ENCODE measurements at places on chromosomes 6 and 20.
A peak's percentile ranks its signal among the peaks of the same experiment; 100 is the strongest.

DNA sequence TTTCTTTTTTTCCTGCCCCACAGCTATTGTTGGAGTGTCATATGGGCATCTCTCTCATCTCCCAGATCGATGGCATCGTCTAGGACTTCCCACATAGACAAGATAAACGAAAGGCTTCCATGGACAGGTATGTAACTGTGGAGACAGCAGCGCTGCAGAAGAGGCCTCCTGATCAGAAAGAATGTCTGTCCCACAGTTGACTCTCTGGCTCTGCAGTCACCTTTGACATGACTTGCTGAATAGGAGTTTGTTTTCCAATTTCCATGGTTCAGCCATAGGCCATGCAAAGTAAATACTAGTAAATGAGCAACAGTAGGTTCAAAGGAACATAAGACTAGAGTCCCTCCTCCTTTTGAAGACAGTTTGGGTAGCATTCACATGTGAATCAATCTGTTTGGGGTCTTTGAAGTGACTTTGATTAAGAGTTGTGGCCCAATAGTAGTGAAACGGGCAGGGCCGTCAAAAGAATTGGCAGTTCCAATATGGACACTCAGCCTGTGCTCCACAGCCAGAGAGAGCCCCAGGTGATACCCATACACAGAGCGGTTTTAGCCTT, 134.7 kb upstream of the IFNGR1 start:
- no peak for DNase-seq

- DNase-seq = no peak
Measured at GRCh38 chr6:114063956-114064355, 93.0 kb upstream of the HDAC2 start.

- DNase-seq = peak; percentile 68
Measured at GRCh38 chr20:53738039-53738944, 144.7 kb upstream of the ZNF217 start.

- DNase-seq = no peak
Measured at GRCh38 chr20:32315891-32316290, 38.4 kb downstream of the KIF3B start.

- no peak for DNase-seq
Measured at GRCh38 chr20:25257756-25258475, 10.0 kb downstream of the PYGB start.

- DNase-seq = no peak
Measured at GRCh38 chr6:2038092-2038491, 207.3 kb downstream of the GMDS start.

DNA sequence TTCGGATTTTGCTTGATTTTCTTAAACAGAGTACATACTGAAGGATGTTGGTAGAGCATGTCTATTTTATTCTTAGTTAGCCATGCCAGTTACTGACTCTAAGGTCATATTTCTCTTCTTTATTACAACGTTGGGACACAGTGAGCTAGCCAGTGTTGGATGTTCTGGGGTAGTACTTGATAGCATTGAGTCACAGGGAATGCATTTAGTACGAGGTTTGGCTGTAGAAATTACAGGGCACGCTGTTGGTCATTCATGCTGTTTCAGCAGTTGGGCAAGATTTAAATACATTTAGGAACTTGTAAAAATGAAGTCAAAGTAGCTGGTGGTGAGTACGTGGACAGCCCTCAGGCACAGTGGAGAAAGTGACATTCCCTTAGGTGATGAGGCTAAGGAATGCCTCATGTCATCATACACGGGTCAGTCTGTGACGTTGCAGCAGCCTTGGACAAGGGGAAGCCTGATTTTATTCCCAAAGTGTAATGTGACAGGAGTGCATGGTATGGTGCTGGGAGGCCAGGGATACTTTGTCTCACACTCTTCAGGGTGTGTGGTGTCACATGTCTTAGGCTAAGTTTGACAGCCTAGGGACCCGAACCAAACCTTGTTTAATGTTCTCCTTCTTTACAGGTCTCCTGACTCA, 57.7 kb upstream of the SLC22A1 start:
- DNase-seq = no peak

DNA sequence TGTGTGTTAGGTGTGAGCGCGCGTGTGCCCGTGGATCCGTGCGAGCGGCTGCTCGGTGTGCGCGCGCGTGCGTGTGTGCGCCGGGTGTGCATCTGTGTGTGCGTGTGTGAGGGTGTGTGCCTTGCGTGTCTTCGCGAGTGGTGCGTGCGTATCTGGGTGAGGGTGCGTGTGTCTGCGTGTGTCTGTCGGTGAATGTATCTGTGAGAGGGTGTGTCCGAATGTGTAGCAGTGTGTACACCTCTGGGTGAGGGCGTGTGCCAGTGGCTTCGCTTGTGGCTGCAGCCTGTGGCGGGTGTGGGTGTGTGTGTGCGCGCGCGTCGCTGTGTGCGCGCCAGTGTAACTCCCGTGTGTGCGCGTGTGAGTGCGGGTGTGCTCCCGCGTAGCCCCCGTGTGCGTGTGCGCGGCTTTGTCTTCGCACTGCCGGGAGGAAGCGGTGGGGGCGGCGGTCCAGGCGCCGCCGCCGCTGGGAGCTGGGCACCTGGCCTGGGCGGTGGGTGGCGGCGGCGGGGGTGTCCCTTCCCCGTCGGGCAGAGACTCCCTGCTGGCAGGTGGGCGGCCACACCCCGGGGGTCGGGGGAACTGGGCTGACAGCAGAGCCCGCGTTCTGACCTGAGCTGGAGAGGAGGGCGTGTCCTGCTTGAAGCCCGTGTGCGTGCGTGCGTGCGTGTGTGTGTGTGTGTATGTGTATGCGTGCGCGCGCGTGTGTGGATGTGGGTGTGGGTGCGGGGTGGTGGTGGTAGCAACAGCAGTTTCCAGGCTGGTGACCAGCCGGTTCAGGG, 61.3 kb upstream of the EPB41L1 start:
- DNase-seq = peak; percentile 67

GRCh38 chr6:7727086-7727945, 1.4 kb downstream of the BMP6 start:
- DNase-seq = peak; percentile 34

- no peak for DNase-seq
Measured at GRCh38 chr6:4180652-4181255, 45.4 kb upstream of the ECI2 start.

GRCh38 chr20:40499391-40499790, 189.6 kb downstream of the MAFB start:
- DNase-seq = no peak

DNA sequence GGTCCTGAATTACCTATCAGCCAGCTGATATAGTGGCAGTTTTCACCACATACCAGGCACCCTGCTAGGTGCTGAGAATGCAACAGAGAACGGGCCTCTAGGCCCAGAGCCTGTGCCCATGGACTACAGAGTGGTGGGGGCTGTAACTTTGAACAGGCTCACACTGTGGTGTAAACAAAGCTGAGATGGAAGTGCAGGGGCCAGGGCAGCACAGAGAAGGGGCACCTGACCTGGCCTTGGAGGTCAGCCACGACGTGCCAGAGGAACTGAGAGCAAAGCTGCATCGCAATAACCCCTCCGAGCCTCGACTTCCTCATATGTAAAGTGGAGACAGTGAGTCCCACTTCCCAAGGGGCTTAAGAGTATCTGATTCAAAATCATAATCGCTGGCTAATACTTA, 105.8 kb downstream of the MAFB start:
- DNase-seq = peak; percentile 37

DNA sequence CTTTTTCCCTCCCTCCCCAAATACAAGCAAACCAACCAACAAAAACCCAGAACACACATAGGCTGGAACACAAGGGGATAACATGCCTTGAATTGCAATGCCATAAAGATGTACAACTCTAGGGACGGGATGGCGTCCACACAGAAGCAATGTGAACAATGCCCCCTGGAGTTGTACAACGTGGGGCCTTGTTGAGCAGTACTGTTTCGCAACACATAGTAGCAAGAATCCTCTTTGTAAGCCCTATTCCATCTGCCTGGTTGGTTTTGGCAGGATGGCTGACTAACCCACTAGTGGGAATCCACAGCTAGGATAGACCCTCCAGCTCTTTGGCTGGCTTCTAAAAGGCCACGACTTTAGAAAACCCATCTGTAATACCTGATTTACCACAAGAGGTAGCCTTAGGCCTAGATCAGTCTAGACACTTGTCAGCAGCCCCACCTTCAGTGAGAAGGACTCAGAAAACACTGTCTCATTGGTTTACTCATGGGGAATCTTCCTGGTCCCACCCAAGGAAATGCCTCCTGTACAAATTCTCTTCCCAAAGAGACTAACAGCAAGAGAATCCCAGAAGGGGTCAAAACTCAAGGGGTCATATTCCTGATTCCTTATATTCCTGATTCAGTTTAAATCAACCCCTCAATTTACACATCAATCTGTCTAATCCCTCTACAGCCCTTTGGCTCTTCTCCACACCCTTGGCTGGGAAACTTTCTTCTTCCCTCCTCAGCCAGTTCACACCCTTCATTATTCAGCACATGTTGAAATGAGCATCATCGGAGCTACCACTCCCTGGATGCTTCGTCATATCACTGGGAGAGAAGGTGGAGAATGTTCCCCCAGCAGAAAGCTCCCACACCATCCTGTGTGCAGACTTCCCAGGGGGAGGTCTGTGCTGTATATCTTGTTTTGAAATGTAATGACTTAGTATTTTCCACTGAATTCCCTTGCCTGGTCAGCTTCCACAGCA, 622.4 kb upstream of the FLRT3 start:
- DNase-seq = no peak

GRCh38 chr6:19121521-19121920, 715.6 kb upstream of the ID4 start:
- DNase-seq = no peak

DNA sequence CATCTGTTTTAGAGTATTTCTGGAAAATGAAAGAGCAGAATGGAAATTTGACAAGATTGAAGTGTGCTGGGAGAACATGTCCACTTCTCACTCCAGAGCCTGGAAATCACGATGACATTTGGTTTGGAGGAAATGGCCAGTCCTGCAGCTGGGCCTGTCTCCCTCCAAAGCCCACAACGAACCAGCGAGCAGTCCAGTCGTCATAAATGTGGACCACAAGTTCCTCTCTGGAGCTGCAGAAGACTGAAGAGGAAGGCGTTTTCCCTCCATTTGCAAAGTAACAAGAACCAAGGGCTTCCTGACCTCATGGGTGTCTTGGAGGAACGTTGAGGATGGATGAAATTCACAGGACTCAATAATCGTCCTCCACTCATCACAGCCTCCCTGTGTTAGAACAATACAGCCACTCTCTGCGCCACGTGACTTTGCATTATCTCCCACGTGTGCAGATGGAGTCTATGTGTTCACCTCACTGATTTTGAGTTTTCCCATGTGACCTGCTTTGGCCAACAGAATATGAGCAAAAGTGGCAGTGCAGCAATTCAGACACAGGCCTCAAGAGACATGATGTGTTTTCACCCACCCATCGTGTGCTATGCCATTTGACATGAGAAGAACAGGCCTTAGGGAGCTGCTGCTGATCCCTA, 9.1 kb upstream of the SPATS1 start:
- no peak for DNase-seq

DNA sequence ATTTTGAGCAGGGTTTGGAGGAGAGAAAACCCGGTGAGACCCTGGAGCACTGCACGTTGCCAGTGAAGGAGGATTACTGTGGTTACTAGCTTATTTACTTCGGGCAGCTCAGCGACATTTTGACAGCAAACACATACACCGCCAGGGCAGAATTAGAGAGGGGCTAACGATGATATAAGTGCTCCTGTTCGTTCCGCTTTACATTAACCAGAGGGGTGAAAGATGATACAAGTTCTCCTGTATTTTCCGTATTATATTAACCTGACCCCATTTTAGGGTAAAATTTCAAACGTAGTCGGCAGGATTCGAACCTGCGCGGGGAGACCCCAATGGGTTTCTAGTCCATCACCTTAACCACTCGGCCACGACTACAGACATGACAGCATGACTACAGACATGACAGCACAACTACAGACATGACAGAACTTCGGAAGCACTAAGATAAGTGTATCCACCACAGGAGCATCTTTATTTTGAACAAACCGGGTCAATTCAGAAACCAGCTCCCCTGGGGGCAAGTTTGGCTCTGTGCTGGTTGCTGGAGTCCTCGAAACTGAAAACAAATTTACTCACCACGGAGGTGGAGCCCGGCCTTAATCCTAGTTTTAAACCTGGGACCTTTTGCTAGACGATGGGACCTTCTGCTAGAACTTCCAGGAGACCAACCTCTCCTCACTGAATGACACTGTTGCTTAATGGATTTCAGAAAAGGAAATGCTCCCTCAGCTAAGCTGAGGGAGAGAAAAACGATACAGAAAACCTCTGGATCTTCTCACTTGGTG, 80.4 kb upstream of the ZNF184 start:
- no peak for DNase-seq

DNA sequence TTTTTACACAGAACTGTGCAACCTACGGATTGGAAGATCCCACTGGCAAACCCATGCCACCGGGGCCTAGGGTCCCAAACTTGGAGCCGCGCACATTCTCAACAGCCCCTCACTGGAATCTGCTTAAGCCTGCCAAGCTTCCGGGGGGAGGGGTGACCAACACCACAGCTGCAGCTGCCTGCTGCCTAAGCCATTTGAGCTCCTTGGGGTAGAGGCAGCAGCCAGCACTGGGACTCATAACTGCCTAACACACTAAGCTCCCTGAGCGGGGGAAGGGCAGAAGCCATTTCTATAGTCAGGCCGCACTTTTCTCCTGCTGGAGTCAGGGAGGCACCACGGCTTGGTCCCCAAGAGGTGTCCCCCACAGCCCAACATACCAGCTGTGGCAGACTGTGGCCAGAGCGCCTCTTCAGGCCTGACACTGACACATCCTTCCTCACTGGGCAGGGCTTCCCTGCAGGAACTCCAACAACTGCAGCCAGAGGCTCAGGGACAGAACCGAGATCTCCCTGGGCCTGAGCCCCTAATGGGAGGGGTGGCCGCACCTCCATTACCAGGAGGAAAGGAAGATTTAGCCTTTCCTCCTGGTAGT, 270.3 kb upstream of the ECI2 start:
- no peak for DNase-seq

DNA sequence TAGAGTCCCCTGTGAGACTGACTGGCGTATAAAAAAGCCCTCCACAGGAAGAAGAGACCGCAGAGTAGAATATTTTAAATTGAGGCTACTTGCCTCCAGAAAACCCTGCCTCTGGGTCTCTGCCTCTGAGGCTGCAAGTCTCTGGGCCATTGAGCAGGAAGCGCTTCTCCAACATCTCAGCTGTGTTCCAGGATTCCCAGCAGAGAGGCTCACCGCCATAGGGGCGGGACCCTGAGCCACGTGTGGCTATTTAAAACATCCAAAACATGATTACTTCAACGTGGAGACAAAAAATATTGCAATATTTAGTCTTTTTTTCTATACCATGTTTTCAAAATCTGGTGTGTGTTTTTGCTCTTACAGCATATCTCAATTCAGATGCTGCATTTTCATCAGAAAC, 59.4 kb downstream of the GNAS-AS1 start:
- no peak for DNase-seq

- no peak for DNase-seq
Measured at GRCh38 chr6:148195511-148195910, 147.1 kb upstream of the SASH1 start.

- DNase-seq = no peak
Measured at GRCh38 chr6:90121982-90122381, 174.7 kb downstream of the BACH2 start.

GRCh38 chr6:42017021-42017643, 33.2 kb upstream of the TAF8 start:
- DNase-seq = no peak
